NCI-H446 (cell line): ENCODE measurements at places on chromosomes 13 and 19.
A peak's percentile ranks its signal among the peaks of the same experiment; 100 is the strongest.

DNA sequence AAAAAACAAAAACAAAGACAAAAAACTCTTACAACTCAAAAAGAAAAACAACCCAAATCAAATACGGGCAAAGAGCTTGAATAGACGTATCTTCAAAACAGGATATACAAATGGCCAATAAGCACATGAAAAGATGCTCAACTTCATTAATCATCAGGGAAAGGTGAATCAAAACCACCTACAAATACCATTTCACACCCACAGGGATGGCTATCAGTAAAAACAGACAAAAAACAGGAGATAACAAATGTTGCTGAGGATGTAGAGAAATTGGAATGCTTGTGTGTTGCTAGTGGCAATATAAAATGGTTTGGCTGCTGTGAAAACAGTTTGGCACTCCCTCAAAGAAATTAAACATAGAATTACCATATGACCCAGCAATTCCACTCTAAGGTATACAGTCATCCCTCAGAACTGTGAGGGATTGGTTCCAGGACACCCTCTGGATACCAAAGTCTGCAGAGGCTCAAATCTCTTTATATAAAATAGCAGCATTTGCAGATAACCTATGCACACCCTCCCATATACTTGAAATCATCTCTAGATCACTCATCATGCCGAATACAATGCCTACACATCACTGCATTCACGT, 29.7 kb downstream of the MLLT1 start:
- no peak for DNase-seq

- no peak for DNase-seq
Measured at GRCh38 chr13:110008816-110009215, 222.4 kb upstream of the IRS2 start.

DNA sequence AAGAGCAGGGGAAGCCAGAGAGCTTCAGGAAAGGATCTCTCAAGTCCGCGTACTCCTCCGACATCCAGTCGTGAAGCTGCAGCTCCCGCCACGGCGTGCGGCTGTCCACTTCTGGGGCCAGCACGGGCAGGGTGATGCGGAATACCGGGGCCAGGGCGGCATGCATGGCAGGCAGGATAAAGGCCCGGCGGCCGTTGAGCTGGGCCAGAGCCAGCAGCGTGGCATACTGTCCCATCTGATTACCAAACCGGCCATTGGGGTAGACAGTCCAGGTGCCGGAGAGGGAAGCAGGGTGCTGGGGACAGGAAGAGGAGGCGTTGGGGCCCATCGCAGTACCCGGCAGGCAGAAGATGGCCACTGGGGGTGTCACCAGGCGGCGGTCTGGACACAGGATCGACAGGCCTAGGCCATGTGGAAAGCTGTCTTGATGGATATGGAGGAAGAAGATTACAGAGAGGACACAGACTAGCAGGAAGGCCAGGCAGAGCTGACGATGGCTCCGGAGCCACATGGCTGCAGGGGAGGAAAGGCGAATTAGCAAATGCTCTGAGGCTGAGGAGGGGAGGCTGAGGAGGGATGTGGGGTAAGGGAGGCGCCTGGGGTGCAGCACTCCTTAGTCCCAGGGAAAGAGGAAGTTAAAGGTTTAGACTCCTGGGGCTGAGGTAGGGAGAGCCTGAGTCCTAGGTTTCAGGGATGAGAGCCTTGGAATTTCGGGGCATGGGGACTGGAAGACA, 1.5 kb downstream of the FUT1 start:
- no peak for DNase-seq

DNA sequence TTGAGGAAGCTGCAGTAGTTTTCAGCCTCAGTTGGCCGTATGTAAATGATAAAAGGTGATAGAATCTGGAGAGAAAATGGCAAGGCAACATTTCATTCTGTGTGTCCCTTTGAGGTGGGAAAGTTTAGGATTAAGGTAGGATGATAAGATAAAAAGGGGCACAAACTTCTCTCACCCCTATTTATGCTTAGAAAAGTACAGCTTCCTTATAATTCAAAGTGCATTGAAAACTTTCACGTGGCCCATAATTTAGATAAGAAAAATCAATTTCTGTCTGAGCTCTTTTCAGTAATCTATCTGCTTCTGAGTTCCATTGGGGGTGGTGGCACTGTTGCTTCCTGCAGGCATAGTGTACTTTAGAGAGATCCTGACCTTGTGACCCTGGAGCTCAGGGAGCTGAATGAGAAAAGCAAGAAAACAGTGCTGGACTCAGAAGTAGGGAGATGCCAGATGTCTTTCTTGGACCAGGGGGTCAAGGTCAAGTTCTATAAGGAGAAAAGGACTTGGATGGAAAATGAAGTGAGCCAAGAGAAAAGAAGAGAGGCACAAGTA, 187.3 kb downstream of the NDFIP2 start:
- DNase-seq = no peak

GRCh38 chr13:71417205-71417604, 449.8 kb downstream of the DACH1 start:
- DNase-seq = no peak

DNA sequence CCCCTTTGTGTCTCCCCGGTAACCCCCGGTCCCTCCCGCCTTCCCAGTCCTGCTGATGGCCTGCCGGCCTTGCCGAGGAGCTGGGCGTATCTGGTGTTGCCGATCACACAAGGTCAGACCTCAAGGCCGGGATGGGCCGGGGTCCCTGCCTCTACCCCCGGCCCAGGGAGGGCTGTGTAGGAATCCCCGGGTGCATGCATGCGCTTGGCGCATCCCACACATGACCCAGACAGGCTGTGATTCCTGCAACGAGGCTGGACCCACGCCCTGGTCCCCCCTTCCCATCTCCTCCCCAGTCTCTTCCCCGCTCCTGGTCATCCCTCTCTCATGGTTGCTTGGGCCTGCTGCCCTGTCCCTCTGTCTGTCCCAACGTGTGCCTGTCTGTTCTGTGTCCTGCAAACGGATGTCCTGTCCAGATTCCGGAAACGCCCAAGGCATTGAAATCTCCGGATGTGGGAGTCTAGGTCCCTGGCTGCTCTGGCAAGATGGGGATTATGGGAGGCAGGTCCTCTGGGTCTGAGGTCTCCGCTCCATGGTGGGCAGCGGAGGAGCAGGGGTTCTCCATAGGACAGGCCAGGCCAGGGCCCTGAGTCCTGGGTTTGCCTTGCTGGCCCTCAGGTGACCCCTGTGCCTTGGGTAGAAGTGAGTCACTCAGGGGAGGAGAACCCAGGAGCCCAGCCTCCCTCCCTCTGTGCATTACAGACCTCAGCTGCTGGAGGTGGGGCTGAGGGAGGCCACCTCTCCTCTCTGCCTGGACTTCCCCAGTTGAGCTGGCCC, 1.6 kb downstream of the PKN1 start:
- no peak for DNase-seq

GRCh38 chr13:28459911-28460310, 35.0 kb downstream of the FLT1 start:
- peak; percentile 67 for DNase-seq

DNA sequence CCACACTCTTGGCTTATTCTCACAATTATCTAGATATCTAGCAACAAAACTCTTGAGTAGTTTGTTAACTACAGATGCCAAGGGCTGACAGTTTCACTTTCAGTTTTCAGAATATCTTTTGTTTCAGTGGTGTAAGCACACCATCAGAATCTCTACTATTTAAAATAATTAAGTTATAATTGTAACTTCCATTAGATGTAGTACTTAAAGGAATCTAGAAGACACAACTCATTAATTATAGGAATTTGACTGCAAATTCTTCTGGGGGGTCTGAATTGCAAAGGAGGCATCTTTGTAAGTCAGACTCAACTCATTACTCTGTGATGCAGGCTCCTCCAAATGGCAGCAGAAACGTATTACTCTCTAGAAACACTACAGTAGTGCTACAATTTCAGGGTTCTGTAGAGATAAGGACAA, 44.9 kb upstream of the USPL1 start:
- DNase-seq = no peak

DNA sequence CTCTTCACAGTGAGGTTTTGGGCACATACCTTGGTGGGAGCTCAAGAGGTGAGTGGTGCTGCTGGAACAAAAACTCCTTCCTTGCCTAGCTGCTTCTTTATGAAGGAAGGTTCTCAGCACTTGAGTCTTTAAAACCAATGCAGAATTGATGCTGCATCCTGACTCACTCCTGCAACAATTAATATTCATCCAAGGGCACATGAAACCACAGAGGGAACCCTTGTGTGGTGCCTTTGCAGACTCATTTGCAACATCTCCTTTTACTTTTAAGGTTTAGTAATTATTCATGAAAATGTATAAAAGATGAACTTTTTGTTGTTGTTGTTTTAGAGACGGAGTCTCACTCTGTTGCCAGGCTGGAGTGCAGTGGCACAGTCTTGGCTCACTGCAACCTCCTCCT, 30.1 kb downstream of the OPA3 start:
- no peak for DNase-seq

DNA sequence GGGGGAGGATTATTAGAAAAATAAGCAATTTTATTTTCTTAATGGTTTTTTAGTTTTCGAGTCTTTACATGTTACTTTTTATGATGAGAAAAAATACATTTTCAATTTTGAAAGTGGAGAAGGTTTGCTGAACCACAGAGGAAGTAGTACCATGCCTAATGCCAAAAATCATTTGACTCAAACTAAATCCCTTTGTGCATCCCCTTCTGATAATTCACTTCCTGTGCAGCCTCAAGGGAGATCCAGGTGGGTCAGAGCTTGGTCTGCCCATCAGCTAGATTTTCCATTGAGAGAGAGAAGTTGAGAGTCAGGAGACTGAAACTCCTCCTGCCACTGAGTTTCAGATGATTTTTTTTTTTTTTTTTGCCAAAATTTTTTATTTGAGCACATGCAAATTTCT, 571.7 kb downstream of the LIG4 start:
- no peak for DNase-seq

DNA sequence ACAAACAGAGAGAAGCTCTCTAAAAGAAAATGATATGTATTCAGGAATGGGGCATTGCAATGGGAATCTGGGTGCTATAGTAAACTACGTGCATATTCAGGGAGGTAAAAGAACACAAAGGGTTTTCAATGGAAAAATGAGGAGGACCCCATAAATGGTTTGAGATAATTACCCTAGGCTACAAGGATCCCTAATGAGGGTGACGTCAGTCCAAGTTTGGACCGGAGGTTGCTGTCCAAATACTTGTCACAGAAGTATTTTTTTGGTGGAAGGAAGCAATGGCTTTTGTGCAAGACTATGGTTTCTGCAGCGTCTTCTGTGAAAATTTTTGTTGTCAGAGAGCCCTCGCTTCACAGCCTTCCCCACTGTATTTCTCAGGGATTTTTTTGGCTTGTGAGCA, 995 bp upstream of the CEACAM18 start:
- no peak for DNase-seq

DNA sequence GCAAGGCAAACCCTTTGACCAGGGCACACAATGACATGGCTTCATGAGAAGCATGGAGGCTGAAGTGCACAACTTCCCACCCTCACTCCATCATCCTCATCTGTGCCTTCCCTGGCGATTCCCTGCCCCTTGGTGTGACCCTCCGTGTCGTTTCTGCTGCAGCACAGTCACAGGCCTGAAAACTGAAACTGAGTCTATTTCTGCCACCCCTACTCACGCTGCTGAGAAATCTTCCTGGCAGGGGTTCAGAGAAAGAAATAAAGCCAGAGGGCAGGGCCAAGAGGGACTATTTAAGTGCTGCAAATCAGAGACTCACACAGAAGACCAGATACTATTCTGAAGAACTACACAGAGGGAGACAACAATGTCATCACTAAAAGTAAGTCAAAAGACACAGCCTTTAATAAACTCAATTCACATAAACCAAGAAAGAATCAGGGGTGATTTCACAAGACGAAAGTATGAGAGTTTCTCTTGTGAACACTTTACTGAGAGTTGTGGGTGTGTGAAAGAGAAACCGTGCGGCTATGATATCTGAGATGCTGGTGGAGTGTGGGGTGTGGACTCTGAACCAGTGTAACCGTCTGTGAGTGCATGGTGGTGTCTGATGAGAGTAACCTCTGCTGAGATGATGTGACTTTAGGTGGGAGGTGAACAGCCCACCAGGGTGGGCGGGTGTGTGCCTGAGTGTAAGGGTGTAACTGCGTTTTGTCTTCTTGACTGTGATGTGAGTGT, 23.5 kb downstream of the LGALS16 start:
- no peak for DNase-seq

GRCh38 chr19:15635016-15635805, 5.5 kb upstream of the CYP4F3 start:
- DNase-seq = no peak

GRCh38 chr13:101838323-101838722, 385.8 kb downstream of the ITGBL1 start:
- no peak for DNase-seq

- no peak for DNase-seq
Measured at GRCh38 chr19:57075125-57075524, 44.7 kb upstream of the USP29 start.

DNA sequence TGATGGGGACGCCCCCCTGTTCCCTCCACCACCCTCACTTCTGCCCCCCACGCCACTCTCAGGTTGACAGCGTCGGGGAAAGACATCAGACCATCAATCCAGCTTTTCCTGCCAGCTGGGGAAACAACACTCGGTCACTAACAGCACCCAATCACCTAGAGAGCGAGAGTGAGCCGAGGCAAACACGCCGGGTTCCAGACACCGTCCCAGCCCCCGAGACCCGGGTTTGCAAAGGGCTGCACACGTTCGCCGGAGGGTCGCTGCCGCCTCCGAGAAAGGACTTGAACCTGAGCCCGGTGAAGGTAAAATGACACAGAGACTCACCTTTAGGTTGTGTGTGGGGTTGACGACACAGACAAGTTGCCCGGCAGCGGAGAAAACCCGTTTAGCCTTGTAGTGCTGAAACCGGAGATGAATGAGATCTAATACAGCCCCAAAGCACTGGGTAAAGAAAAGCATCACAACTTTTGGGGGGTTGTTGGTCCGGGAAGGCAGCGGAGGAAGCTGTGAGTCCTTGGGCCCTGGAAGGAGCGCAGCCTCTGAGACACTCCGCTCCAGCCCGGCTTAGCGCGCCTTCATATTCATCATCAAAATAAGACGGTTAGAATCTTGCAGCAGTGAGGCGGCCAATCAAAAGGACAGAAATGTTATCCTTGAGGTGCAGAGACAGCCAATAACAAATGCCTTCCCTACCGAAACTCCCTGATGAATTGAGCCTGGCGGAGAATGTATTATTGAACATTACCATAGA, at the start of gene SIAH3:
Gene SIAH3, minus strand, starts transcription at position 583 of the 751 bp plus-strand sequence. Its CDS starts 124 bp downstream, at position 459.
- no peak for DNase-seq

DNA sequence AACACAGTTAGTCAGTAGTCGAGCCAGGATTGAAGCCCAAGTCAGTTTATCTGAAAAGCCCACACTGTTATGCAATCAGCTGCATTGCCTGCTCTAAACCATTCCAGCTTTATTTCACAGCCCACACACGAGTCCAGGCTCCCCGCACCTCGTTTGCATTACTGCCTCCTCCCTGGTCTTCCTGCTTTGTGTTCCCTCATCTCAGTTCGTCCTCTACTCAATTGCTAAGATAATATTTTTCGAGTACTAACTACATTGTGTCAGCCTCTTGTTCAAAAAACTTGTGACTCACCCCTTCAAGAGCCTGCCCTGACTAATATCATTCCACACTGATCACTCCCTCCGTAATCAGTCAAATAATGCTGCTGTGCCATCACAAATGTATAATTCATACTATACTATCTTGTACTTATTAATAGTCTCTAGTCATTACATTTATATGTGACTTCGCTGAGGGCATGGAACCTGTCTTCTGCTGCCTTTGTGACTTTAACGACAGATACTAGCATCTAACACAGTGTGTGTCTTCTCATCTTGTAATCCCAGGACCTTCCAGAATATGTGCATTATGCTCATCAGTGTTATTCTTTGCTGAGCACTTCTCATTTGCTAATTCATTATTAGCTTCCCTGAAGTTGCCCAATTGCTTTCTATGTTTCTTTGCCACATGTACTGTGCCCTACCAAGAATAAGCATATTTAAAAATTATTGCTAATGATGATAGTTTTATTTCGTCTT, 26.2 kb upstream of the WDFY2 start:
- DNase-seq = no peak

- DNase-seq = no peak
Measured at GRCh38 chr13:92316030-92316429, 910.6 kb upstream of the GPC6 start.
